Smooth muscle cell of bladder (primary cell): ENCODE measurements at places on chromosomes 2 and 18. TPM values are rescaled to one million over a fixed set of nuclear protein-coding genes. Genes with fewer than 3 reads are reported as not detected.

Gene GRHL1
- total RNA-seq, result 0.37 and 0.57 TPM in 2 replicates

Gene PCARE
- total RNA-seq, result under 0.01 TPM in 1 of 2 replicates, not detected in the other

Gene NEU2
- not detected in 2 replicates for total RNA-seq

Gene MARCHF4
- 0.28 and 0.37 TPM in 2 replicates for total RNA-seq

Gene CPSF3
- 45.2 and 49.5 TPM in 2 replicates for total RNA-seq
